RCC 7860 (cell line): ENCODE measurements at places on chromosomes 3 and 15.

DNA sequence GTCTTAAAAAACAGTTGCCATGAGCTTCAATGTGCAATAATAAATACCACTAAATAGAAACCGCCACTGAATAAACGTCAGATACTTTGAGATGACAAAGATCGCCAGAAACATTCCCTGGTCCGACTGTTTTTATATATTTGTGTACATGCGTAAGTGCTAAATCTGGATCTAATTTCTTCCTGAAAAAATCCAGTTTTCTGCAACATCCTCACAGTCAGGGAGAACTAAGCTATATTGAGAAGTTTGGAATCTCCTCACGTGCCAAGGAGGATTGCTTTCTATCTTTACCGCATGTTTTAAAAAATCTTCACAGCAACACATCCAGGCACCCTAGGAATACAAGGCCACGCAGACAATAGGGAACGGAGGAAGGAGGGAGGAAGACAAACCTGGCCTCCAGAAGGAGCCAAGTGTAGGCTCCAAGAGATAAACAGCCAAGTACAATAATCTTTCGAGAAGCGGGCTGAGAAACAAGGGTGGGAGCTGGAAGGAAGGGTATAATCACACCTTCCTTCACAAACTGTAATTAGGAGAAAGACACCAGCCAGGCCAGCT is 5.7 kb downstream of the VGLL4 start:
- no peak for DNase-seq

DNA sequence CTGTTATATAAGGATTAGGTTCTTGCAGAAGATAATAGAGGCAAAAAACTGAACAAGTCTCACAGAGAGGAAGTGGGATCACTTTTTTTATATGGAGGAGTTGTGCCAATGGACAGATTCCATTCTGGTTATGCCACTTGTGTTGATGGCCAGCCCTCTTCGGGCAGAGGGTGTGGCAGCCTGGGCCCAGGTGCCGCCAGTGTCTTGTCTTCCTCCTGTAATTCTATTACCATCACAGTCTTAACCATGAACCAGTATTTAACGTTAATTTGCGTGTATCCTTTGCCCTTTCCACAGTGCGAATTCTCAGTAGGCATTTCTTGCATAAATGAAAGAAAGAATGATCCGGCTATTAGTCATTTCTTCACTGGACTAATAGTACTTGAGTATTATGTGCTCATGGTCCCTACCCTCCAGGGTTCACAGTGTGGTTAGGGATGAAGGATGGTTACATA is 7.0 kb upstream of the USP4 start:
- peak; percentile 6 for DNase-seq

GRCh38 chr3:99753268-99753975 is 64.2 kb upstream of the CMSS1 start:
- DNase-seq, result peak; percentile 73

GRCh38 chr15:101723171-101723873 is 951 bp downstream of the TARS3 start:
- peak; percentile 16 for DNase-seq

- DNase-seq, result no peak
These were observed 120.1 kb downstream of the CHSY1 start for GRCh38 chr15:101131489-101132389.

DNA sequence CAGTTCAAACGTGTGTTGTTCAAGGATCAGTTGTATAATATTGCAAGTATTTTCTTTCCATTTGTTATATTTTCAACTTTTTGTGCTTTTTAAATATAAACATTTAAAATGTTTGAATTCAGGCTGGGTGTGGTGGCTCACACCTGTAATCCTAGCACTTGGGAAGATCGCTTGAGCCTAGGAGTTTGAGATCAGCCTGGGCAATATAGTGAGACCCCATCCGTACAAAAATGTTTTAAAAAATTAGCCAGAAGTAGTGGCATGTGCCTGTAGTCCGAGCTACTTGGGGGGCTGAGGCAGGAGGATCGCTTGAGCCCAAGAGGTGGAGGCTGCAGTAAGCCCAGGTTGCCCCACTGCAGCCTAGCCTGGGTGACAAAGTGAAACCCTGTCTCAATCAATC is 4.7 kb downstream of the ARL13B start:
- DNase-seq, result no peak

- no peak for DNase-seq
These were observed 484 bp upstream of the C3orf52 start for GRCh38 chr3:112085735-112086075.

GRCh38 chr15:73048624-73049295 is 3.5 kb upstream of the NEO1 start:
- DNase-seq, result no peak

- DNase-seq, result peak; percentile 90
These were observed 83.9 kb downstream of the CHSY1 start for GRCh38 chr15:101167753-101168462.

GRCh38 chr3:14209581-14210289 is 31.1 kb downstream of the LSM3 start:
- DNase-seq, result no peak

GRCh38 chr15:33699691-33700447 is 268.4 kb upstream of the CHRM5 start:
- no peak for DNase-seq

DNA sequence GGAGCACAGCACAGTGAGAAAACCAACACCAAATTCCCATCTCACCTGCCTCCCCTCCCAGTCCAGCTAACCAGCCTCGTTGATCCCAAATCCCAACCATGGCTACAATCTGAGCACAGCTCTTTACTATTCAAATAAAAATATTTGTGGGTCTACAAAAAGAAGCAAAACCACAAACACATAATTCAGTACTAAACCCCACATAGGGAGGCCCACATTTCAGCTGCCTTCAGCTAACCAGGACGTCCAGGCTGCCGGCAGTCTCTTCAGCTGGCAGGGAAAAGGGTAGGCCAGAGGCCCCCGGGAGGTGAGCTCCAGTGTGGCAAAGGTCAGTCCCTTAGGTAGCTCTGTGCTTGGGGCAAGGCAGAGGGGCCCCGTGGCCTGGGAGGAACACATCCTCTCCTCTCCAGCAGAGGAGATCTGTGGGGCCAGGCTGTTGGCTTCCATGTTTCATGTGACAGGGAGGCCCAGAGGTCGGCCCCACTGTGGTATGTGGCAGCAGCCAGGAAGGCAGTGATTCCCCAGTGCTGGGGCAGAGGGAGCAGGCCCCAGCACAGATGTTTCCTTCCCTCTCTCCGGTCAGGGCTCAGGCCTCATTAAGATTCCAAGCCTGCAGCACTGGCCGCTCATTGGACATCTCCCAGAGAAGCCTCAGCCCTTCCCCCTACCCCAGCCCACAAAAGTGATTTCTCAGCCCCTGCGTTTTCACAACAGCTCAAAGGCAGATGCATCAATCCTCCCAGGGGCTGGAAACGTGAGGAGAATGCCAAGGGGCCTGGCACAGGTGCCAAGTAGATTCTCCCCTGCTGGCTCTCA is 381.4 kb downstream of the NTRK3 start:
- DNase-seq, result no peak

DNA sequence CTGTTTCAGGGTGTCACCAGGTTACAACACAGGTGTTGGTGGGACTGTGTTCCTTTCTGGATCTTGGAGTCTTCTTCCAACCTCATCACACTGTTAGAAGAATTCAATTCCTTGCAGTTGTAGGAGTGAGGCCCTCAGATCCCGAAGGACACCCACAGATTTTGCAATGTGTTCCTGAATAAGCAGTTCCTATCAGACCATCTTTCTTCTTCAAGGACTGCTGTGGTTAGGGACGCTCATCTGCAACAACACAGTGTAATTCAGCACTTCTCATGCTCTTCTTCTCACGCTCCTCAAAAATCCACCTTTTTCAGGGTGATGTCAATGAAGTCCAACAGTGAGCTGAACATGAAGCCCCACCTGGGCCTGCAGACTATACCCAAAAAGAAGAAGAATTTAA is 18.8 kb downstream of the TM2D3 start:
- no peak for DNase-seq

DNA sequence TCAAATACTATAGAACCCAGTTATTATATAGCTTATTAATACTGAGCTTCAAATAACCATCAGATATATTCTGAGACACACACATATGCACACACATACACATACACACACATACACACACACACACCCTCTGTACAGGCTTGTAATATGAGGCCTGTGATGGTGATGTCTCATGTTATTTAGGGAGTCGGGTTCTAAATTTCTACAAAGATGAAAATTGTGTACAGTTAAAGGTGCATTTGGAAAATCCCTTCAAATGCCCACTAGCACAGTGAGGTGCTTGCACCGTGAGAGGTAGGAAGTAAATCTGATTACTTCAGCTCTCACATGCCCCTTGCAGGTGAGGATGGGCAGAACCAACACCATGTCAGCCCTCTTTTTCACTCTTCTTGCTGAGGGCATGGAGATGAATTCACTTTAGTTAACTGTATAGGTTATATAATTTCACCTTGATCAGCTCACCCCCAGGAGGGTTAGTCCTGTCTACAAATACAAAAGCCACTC is 294.5 kb upstream of the PROK2 start:
- DNase-seq, result no peak

DNA sequence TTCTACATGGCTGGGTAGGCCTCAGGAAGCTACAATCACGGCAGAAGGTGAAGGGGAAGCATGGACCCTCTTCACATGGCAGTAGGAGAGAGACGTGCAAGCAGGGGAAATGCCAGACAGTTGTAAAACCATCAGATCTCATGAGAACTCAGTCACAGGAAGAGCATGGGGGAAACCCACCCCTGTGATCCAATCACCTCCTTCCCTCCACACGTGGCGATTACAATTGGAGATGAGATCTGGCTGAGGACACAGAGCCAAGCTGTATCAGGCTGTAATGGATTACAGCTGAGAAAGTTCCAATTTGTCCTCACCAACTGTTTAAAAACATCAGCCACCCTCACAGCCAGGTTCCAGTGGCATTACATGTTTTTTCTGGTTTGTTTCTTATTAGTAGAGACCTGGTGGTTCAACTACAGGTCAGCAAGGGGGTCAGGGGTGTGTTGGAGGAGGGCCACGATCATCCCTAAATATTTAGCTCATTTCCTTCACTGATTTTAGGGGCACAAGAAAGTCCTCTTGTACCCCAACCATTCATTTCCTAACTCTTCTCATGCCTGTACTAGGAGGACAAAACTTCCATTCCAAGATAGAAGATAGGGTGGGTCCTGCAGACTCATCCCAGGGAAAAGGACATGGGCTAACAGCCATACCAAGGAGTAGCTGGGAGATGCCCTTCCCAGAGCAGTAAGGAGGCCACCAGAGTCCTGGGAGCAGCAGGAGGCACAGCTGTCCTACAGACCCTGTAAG is 54.4 kb downstream of the ANXA2 start:
- DNase-seq, result no peak
